ENCODE measurements at places on chromosomes 3 and 15.
A peak's percentile ranks its signal among the peaks of the same experiment; 100 is the strongest.

GRCh38 chr3:187086831-187087230, 52.5 kb downstream of the RPL39L start:
- no peak for DNase-seq

DNA sequence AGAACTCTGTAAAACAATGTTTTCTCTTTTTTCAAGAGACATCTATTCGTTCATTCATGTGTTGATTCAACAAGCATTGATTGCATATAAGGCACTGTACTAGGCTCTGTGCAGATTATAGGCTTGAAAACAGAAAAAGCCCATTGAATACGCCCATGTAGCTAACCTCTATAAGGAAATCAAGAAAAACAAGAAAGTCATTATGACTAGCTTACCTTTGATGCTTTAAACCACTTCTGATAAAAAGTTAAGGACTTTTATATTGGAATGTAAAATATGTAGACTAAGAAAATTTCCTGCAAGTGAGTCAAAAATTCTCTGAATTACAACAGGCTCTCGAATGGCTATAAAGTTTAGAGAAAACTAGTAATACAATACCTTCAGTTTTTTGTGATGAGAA, 92.5 kb downstream of the BDH1 start:
- DNase-seq = no peak

DNA sequence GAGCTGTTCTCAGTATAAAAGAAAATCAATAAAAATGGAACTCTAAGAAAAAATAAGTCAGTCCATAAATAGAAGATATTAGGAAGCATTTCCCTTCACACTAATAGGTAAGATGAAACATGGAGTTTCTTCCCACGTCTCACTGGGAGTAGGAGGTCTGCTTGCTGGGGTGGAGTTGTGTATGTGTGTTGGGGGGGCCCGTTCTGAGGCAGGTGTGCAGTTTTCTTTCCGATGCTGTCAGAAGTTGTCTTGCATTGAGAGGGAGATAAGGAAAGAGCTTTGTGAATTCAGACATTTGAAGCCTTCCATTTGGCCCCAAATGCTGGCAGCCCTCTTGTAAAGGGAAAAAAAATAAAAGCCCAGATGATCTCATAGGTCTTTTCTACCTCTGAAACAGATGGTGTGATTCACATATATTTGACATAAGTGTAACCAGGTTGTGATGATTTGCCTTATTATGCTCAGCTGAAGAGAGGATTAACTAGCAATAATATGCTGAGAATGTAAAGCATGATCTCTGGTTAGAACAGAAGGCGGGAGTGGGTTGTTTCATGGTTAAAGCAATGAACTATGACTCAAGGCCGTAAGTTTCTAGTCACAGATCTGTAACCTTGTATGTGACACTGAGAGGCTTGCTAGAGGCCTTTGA, 8.8 kb downstream of the RASGRP1 start:
- peak; percentile 86 for DNase-seq

GRCh38 chr3:104180906-104181305, 1185.8 kb upstream of the ALCAM start:
- no peak for DNase-seq

DNA sequence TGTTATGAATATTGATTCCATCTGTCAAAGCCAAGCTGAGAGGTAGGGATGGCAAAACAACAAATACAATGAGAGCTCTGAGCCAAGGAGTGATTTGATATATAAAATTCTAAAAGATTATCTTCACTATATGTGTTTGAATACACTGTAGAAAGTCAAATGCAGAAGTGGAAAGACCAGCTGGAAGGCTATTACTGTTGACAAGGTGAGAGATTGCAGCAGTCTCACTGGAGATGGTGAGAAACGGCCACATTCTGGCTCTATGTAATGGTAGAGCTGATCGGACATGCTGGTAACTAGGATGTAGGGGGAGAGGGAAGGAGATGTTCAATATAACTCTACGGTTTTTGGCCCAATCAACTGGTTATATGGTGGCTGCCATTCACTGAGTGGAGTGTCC, 434.2 kb upstream of the SUCLG2 start:
- no peak for DNase-seq

DNA sequence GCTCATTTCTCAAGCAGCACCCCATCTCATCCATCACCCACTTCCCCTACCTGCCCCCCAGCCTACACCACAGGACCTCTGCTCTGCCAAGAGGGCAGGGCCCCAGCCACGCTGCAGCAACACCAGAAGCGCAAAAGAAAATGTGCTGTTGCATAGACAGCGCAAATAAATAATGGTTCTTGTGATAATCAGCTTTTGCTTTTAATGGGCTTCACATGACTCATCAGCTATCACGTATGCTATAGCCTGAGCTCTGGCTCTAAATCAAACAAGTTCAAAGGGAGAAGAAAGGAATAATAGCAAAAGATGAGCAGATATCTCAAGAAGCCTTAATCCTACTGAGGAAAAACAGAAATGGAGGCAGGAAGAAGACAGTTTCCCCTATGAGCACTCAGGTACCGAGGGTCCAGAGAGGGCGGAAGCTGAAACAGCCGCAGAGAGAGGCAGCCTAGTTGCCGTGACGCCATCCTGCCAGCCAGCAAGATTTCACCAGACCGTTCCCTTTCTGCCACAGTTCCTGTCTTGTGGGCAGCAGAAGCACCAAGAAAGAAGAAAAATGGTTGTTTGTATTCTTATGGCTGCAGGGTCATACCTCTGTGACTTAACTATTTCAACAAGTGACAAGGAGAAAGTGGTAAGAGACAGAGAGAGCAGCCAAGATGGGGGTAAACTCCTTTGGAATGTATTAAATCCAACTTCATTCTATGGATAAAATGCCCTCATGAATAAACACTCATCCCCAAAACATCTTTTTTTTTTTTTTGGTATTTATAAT, 22.0 kb downstream of the RAB27A start:
- no peak for DNase-seq

GRCh38 chr3:133874344-133874743, 21.3 kb downstream of the RAB6B start:
- no peak for DNase-seq

GRCh38 chr15:57626713-57627440, 35.2 kb downstream of the MYZAP start:
- no peak for DNase-seq

DNA sequence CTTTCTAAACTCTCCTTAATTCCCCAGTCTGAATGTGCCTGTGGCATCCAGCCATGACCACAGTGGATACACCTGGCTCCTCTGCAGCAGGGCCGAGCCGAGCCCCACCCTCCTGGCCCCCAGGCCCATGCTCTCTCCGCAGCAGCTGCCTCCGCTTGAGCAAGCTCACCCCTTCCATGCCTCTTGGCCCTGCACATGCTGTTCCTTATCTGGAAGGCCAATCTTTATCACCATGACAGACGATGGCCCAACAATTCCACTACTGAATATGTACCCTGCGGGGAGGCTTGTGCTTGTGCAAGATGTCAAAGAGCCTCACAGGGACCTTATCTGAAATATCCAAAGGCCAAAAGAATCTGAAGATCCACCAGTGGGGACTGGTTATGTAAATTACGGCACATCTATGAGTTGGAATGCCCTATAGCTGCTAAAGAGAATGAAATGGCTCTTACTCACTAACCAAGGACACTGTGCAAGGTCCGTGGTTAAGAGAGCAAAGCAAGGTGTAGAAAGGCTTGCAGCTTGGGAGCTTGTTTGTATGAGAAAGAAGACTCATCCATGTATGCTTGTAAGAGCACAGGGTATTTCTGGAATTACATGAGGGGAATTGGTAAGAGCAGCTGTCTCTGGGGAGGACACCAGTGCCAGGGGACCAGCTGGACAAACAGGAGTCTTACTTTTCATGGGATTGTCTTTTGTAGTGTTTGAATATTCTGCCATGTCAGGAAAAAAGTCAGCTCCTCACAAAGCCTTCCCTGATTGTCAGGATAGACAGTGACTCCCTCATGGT, 55.2 kb downstream of the WNT7A start:
- DNase-seq = no peak

GRCh38 chr3:55584030-55584429, 96.9 kb upstream of the WNT5A start:
- DNase-seq = no peak

DNA sequence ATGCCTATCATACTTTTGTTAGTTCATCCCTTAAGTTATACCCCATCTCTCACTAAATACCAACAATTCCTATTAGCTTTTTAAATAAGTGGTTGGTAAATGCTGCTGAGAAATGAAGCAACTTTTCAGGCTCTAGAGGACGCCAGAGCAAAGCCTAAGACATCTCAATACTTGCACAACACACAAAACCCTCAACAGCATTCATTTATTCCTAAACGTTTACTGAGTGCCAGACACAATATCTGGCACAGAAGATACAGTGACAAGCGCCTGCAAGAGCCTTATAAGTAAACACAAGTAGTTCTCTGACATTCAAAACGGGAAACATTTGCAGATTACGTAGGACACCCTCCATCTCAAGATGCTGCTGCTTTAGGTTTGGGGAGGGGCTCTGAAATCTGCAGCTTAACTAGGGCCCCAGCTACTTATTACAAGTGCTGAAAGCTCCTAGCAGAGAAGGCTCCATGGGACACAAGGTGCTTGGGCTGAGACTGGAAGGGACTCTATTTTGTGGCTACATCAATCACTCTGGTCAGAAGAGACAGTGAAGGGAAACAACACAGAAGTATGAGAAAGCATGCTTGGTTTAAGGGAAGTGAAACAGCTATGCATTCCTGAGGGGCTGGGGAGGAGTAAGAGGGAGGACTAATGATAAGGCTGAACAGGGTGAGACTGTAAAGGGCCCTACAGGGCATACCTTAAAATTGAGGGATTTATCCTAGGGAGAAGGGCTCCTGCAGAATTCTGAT, 311.3 kb downstream of the PLCL2 start:
- DNase-seq = no peak

- DNase-seq = no peak
These were observed 43.4 kb upstream of the PCSK6 start for GRCh38 chr15:101532865-101533264.

GRCh38 chr15:38021259-38021658, 86.8 kb downstream of the TMCO5A start:
- no peak for DNase-seq

GRCh38 chr3:29186982-29187725, 93.7 kb upstream of the RBMS3 start:
- DNase-seq = no peak

DNA sequence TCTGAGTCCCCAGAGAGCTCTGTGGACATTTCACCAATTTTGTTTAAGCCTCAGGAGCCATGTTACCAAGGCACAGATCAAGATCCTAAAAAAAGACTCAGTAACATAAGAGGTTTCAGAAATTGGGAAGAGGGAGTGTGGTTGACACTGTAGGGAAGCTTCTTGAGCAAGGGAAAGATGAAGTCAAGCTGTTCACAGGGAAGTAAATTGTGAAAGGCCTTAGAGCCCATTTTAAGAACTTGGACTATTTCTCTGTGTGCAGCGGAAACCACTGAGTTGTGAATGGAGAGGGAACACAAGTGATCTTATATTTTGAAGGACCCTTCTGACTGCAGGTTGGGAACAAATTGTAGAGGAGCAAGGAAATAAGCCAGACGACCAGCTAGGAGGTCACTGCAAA, 18.7 kb downstream of the BCL2A1 start:
- no peak for DNase-seq

GRCh38 chr15:57425842-57426241, 49.5 kb downstream of the CGNL1 start:
- no peak for DNase-seq

- peak; percentile 69 for DNase-seq
These were observed 22.5 kb downstream of the GABRA5 start for GRCh38 chr15:26889298-26889898.

- DNase-seq = no peak
These were observed 98.4 kb downstream of the DHX30 start for GRCh38 chr3:47901280-47901833.

- DNase-seq = peak; percentile 41
These were observed 3.6 kb upstream of the SMAD6 start for GRCh38 chr15:66698318-66698961.

- no peak for DNase-seq
These were observed 116.0 kb upstream of the GALNT15 start for GRCh38 chr3:16058521-16058920.

- peak; percentile 92 for DNase-seq
These were observed at the start of gene TSC22D2 for GRCh38 chr3:150408221-150409124. TSC22D2 (plus strand) TSS chr3:150408298; CDS start chr3:150409351, 1,053 bp downstream.

GRCh38 chr15:48710952-48711495, 65.5 kb upstream of the FBN1 start:
- no peak for DNase-seq

DNA sequence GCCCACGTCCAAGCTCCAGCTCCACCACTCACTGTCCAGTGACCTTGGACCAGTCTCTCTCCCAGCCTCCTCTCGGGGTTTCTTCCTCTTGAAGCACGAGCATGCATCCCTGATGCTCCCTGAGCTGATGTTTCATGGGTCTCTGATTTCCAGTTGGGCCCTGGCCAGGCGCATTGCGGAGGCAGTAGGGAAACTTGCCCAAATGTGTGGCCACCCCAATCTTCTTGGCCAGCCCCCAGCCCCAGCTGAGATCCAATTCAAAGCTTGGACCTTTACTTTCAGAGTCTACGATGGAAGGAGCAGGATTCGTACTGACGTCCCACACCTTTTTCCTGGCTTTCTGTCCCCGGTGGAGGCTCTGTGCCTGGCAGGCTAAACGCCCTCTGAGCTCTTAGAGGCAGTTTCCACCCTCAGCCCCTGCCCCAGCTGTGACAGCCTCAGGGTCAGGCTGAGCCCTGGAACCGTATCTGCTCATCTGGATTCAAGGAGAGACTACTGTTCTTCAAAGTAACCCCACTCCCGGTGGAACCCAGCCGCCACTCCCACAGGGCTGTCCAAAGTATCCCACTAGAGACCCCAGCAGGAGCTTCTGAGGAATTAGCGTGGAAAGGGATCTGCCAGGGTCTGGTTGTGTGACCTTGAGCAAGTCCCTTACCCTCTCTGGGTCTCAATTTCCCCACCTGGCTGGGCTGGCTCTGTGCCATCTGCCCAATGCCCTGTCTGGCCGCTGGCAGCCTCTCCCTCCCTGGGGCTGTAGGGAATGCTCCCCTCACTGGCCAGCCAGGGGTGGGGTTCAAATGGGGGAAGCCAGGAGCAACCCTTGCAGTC, 37.4 kb downstream of the CPN2 start:
- DNase-seq = no peak

All from NCI-H2171 treated with DMSO at 0.1 percent for 48 hours (cell line).